ENCODE measurements at places on chromosomes 5 and 9. TPM values are rescaled to one million over a fixed set of nuclear protein-coding genes. Genes with fewer than 3 reads are reported as not detected.

GRCh38 chr5:159581502-159582249, 251.4 kb upstream of the IL12B start:
- no peak for DNase-seq

PANK3 gene
- total RNA-seq: 81.5 TPM

GRCh38 chr5:41145306-41145705, 68.0 kb downstream of the C6 start:
- DNase-seq: no peak

SPATA31A7 gene
- not detected for total RNA-seq

ZBED3 gene
- total RNA-seq: 0.49 TPM

GRCh38 chr9:93911136-93911745, 43.9 kb downstream of the BARX1 start:
- no peak for DNase-seq

SNCAIP gene
- not detected for total RNA-seq

Data from activated T-helper 1 cell treated with anti-CD3 and anti-CD28 coated beads, Interleukin-12 subunit alpha, Interleukin-12 subunit beta, Interleukin-2, Interleukin-4 antibody, amounts not matched to agents 30 ng/mL and 10 ng/mL and 1 ng/mL, durations not matched to agents 14 hours and 24 hours and 36 hours (primary cell).